ENCODE measurements at places on chromosomes 3 and 15.

DNA sequence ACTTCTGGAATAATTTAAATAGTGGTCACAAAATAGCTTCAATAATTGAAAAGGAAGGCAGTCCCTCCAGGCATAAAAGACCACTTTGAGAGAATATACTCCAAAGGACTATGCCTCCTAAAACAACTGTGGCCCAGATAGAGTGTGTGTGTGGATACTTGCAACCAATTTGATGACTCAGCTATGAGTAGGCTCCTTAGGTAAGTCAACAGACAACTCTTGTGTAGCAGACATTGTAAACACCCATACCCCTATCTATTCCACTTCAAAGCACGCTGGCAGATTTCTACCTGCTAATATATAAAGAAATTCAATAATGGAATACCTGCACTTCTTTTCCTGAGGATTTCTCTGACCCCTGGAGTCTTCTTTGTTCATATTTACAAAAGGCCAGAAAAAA, 254.5 kb downstream of the NEK10 start:
- DNase-seq, result no peak

- DNase-seq, result no peak
Measured at GRCh38 chr15:95910643-95911212, 419.8 kb upstream of the NR2F2 start.

DNA sequence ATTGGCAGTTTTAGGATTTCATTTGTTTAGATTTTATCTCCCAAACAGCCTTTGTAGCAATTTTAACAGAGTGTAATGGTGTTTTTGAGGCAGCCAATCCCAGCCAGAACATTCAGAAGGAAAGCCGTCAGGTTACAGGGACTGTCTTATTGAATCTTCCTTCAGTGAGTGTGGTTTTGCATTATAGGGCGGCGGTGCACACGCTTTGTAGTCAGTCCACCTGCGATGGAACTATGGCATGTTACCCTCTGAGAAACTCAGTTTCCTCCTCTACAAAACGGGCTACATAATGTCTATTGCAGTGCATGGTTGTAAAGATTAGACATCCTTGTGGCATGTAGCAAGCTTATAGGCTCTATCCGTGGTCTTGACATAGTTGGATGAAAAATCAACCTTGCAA, 1.0 kb downstream of the LRRC28 start:
- no peak for DNase-seq

DNA sequence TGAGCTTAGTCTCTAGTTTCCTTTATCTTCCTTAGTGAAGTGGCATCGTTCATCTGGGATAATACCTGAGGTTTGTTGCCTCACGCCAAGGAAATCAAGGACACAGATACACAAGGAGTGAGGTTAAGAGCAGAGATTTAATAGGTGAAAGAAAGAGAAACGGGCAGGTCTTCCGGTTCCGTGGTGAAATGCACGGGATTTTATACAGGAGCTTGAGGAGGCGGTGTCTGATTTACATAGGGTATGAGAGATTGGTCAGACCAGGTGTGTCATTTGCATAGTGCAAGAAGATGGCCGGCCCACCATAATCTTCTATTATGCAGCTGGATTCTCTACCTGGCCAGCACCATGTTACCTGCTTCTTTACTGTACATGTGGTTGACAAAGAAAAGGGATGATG, 17.2 kb downstream of the ARRDC4 start:
- no peak for DNase-seq

DNA sequence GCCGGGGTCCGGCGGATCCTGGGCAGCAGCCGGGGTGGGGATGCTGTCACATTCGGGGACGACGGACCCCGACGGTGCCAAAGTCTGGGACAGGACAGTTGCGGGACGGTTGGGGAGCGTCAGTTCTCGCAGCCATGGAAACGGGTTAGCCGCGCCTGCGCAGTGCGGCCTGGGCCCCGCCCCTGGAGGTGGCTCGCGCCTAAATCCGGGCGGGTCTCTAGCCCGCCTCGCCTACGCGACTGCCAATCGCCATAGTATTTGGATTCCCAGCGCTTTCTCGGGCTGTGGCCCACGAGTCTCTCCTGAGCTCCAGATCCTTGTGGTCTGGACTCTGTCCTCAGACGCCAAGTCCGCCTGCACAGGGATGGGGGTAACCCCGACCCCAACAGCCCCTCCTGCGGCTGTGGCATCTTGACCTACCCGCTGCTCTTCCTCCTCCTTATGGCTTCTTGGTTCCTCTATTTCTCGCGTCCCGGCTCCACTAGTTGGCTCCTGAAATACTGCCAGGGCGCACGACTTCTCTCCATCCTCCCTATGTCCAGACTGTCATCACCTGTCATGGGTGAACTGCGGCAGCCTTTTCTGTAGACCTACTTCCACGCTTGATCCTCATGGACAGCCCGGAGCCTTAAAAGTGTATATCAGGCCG, at the start of gene ZMYND10:
Gene ZMYND10, minus strand, starts transcription at position 147 of the 649 bp plus-strand sequence. CDS start 153 bp downstream, outside the sequence.
- DNase-seq, result peak; percentile 67

GRCh38 chr3:72162649-72163184, 377.8 kb upstream of the PROK2 start:
- no peak for DNase-seq

GRCh38 chr3:149843502-149843901, 30.5 kb downstream of the RNF13 start:
- no peak for DNase-seq

- DNase-seq, result no peak
Measured at GRCh38 chr3:146247911-146248310, 3.0 kb downstream of the PLSCR4 start.

DNA sequence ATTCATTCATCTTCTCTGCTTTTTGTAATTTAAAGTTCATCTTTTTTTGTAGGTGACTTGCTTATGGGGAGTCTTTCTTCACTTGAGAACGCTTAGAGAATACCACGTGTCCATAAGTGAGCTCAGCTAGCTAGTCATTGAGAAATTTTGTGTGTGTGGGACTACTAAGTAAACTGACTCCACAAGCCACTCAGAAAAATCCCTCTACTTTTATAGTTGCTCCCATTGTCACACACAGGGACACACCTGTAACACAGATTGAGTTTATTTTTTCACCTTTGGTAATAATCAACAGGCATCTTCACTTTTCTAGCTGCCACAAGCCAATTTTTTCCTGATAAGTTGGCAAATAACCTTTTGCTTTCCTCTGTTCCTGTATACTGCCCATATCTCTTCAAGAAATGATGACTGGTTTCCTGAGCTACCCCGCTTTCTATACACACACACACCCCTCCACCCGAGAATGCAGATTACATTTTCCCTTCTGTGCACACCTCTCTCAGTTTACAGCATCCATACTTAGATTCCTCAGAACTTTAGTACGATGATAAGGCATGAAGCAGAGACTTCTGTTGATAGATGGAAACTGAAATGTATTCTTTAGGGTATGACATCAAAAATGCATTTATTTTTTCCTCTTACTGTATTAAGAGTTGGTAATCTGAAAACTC, 4.6 kb downstream of the TSC22D2 start:
- no peak for DNase-seq

DNA sequence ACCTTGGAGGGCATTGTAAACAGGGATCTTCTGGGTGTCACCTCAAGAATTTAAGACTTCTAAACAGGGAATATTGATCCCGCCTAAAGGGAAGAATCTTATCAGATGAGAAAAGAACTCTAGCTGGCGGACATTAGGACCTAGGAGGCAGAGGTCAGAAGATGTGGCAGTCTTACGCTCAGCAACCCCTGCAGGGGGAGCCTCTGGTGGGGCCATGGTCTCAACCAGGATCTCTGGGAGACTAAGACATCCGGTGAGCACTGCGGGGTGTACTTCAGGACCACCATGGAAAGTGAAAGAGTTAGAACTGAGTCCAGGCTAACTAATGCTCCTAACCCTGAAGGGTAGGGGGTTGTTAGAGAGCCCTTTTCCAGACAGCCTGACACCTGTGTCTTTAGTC, 295.2 kb downstream of the VGLL3 start:
- DNase-seq, result no peak

- no peak for DNase-seq
Measured at GRCh38 chr3:102736288-102736974, 301.6 kb downstream of the ZPLD1 start.

GRCh38 chr15:94352636-94353487, 121.5 kb downstream of the MCTP2 start:
- no peak for DNase-seq

DNA sequence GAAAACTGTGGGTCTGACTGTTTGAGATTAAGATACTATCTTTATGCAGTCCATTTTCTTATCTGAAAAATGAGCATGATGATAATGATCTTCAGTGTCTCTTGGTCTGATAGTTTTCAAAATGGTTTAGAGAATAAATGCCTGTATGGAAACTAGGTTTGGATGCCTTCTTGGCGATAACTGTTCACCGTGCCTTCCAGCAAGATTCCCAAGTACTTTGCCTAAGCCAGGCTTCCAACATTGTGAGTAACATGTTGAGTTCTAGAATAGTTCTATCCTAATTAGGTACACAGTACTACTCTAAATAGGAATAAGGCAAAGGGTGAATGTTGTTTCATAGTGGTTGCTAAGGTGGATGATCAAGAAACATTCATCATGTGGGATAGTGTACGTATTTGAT, 940.2 kb downstream of the MCTP2 start:
- DNase-seq, result no peak
